ENCODE measurements at places on chromosomes 12 and 14.

GRCh38 chr12:54578778-54579177, 9.7 kb downstream of the PPP1R1A start:
- no peak for DNase-seq

DNA sequence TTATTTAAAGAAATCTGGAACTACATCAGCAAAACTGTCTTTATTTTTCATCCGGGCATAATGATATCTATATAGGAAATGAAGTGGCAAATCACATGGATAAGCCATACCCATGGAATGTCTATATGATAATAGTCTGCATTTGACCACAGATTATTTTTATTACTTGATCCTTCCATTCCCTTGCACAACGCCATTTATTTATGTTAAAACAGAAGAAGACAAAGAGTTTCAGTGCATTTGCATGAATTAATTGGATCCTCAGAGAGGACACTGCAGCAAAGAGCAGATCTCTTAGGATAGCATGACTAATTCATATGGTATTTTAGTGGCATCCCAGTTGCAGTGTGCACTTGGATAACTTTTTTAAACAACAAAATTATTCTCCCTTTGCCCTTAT, 345.0 kb downstream of the CCDC91 start:
- no peak for DNase-seq

GRCh38 chr12:3537719-3538465, 46.9 kb downstream of the PRMT8 start:
- DNase-seq = no peak

DNA sequence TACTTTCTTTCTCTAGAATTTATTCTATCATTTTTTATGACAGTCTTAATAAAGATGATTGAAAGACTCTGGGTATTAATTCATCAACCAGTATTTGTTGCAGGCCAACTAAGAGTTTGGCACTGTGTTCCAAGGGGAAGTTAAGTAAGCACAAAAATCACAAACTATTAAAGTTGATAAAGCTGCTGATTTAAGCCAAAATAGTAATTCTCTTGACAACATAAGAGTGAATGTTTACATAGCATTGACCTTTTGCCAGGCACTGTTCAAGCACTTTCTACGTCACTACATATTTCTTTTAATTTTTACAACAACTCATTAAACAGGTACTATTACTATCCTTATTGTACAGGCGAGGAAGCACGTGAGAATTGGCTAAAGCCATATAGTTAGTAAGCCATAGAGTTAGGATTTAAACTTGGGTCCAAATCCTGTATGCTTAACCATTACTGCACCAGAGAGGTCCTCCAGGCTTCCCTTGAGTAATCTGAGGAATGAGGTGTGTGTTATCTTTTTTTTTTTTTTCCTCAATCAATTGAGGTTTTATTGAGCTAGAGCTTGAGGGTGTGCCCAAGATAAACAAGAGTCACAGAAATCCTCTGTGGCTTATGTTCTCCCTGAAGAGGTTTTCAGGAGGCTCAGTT, 1009.6 kb downstream of the DIO2 start:
- DNase-seq = no peak

DNA sequence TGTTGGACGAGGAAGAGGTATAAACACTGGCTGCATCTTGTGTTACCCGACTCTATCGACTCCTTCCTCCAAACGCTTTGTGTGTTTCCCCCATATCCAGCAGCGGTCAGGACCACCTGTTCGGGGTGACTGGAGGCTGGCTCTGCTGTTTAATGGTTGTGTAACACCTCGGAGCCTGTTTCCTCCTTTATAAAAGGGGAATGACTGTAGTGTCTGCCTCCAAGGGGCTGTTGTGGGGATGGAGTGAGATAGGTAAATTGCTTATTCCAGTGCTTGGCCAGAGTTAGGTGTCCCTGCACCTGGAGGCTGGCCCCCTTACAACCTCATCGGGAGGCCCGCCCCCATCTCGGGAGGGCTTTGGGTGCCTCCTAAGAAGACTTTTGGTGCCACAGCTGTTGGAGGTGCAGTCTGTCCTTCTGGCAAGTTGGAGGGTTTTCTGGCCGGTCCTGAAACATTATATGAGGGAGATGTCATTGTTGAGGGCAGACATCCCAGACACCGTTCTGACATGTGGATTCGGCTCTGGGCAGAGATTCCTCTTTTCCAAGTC, 1.1 kb downstream of the MLXIP start:
- no peak for DNase-seq

DNA sequence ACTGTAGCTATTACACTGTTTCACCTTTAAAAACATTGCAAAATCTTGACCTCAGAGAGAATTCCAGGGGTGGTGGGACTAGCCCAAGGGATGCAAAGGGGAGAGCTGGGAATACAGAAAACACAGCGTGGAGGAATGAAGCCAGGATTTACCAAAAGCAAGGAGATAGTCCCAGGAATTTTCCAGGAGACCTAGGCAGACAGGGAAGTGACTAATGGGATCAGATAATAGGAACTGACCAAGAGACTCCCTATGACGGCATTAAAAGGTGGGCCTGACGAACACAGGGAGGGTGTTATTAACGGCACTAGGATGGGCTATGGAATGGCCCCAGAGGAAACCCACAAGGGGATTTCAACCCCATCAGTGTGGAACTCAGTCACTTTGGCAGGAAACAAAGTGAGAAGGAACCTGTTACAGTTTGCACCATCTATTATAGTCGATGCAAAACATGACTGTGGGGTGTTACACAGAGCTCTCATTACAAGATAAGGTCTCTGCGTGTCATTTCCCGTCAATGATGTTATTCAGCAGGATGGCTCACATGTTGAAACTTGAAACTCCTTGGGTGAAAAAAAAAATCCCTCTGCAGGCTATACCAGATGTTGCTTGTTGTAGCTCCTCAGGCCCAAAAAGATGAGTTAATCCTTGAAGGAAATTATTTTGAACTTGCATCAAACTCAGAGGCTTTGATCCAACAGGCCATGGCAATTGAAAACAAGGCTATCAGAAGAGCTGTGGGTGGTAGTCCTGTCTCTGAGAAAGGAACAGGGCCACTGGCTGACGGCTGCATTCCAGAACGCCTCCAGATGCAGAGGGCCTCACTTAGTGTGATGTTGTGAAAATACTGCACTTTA, 58.7 kb downstream of the DRAM1 start:
- no peak for DNase-seq

- DNase-seq = peak; percentile 6
These were observed at the start of gene KITLG for GRCh38 chr12:88580051-88580871. TSS of gene KITLG (minus strand) at chr12:88580471. CDS start at chr12:88580278, 193 bp downstream.

- DNase-seq = no peak
These were observed 15.2 kb upstream of the MYL2 start for GRCh38 chr12:110935588-110935987.

DNA sequence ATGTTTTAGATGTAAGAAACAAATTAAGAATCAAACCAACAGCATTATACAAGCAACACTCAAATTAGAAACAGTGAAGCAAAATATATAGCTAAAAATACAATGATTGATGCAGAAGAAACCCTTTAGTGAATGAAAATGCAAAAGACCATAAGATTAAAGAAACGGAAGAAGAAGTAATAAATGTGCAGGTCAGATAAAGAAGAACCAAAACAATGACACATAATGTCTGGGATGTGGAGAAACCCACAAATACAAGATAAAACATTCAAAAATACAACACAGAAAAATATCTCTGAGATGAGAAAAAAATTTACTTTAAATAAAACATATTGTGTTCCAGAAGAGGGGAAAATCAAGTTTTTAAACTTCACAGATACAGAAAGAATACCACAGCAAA, 73.4 kb upstream of the AVPR1A start:
- DNase-seq = no peak

GRCh38 chr12:50174971-50175715, 8.0 kb upstream of the CERS5 start:
- DNase-seq = peak; percentile 20
